ENCODE measurements at places on chromosomes 7 and 10. TPM values are rescaled to one million over a fixed set of nuclear protein-coding genes. Genes with fewer than 3 reads are reported as not detected.

ITIH5 gene
- total RNA-seq = 1.3 TPM

DNA sequence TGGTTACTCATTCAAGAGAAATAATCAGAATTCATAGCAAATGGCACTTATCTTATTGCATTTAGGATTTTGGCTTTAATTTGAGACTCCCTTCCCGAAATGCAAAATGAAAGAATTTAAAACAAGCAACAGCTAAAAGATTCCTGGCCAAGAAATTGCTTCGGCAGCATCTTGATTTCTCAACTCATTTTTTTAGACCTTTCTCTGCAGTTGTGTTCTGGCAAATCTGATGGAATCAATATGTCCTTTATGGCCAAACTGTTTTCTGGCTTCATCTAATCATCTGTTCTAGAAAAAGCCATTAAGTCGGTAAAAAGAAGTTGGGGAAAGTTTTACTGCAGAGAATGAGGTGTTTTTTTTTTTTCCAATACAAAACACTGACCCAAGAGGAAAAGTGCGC is 172.1 kb downstream of the SLC16A9 start:
- no peak overlapping the region for H3K4me3 ChIP-seq
- H3K27me3 ChIP-seq = no peaks in the 10 kb centered on the region
- H3K27ac ChIP-seq = no peak overlapping the region
- no peaks in the 10 kb centered on the region for H3K36me3 ChIP-seq
- H3K4me1 ChIP-seq = no peaks in the 10 kb centered on the region

TAC1 gene
- not detected for total RNA-seq

DNA sequence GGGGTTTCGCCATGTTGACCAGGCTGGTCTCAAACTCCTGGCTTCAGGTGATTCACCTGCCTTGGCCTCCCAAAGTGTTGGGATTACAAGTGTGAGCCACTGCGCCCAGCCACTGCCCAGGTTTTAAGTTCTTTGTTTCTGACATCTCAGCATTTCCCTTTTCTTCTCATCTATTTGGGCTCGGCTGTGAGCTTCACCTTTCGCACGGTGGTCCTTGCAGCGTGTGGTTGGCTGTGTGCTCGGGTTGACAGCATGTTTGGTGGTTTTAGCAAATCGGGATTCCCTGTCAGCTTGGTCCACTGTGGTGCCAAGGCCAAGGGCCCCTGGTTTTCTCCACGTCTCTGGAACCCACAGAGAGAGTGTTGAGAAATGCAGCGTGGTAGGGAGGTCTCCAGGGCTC is 138.8 kb downstream of the DNAJB6 start:
- H3K27ac ChIP-seq = no peak overlapping the region
- peaks cover 3% of the 10 kb centered on the region for H3K27me3 ChIP-seq
- H3K4me3 ChIP-seq = no peak overlapping the region
- no peaks in the 10 kb centered on the region for H3K4me1 ChIP-seq
- DNase-seq = no peak

GCC1 gene
- total RNA-seq = 16.1 TPM

GRCh38 chr10:112429147-112429546 is 17.6 kb downstream of the ZDHHC6 start:
- H3K27ac ChIP-seq = no peak overlapping the region
- no peaks in the 10 kb centered on the region for H3K4me1 ChIP-seq
- no peaks in the 10 kb centered on the region for H3K27me3 ChIP-seq
- no peak for DNase-seq

SMNDC1 gene
- 6.4 TPM for total RNA-seq

DNA sequence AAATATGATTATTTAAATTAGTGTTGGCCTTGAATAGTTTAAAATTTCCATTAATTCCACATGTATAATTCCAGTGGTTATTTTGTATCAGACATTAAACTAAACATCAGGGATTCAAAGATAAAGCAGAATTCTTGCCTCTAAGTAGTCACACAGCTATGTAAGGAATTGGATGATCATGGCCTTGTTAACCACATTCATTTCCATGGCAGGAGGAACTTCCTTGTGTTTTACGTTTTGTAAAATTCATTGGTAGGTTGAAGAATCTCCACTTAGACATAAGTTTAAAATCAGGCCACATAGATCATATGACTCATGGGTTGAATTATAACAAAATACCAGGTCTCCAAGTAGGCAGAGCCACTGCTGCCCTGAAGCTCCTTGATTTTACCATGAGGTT is 289.7 kb downstream of the PLXDC2 start:
- no peaks in the 10 kb centered on the region for H3K27me3 ChIP-seq
- no peak overlapping the region for H3K27ac ChIP-seq
- H3K4me3 ChIP-seq = no peak overlapping the region

DNA sequence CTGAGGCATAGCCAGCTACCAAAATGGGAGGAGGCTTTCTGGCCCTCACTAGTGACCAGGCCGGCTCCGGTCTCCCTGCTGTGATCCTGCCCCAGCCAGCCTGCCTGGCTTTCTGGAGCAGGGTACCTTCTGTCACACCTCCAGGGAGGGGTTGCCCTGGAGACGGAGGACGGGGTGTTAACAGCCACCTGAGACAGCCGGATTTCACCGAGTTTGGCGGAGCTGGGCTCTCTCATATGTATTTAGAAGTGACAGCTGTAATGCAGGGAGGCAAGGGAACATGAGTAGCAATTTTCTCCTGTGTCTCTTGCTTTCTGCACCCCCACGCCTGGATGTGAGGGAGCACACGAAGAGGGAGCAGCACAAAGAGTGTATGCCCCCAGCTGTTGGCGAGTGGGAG is 473.3 kb downstream of the PLXNA4 start:
- no peak overlapping the region for H3K4me3 ChIP-seq
- DNase-seq = no peak

GRCh38 chr10:77618117-77618516 is 19.5 kb downstream of the KCNMA1 start:
- no peak overlapping the region for H3K4me3 ChIP-seq
- no peaks in the 10 kb centered on the region for H3K36me3 ChIP-seq
- no peak for DNase-seq

Data from liver (tissue), 10 donors.